ENCODE measurements at places on chromosomes 5 and 9. TPM values are rescaled to one million over a fixed set of nuclear protein-coding genes. Genes with fewer than 3 reads are reported as not detected.

DNA sequence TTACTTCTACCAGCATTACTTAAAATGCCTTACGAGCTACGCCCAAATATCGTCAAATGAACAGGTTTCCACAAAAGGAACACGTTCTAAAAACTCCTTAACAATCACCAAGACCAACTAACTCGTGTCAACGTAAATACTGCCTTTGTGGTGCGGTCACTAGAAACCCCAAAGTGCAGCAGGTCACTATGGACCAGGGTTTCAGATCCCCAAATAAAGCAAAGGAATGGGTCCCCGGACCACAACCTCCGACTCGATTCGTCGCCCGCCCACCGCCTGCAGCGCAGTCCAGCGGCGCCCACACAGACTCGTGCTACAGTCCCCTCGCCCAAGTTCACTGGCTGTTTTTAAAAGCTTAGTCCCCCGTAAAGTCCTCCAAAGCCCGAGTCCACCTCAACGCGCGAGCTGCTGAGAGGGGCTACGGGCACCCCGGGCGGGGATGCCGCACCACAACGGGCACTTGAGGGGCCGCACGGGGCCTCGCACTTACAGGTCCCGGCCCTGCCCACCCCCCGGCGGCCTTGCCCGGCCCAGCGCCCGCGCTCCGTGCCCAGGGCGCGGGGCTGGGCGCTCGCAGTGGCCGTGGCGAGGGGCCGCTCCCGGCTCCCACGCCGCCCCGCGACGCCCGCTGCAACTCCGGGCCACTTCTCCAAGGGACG lies 1.1 kb downstream of the NFIB start:
- H3K27me3 ChIP-seq, result peaks cover 60% of the 10 kb centered on the region
- no peaks in the 10 kb centered on the region for H3K36me3 ChIP-seq
- H3K27ac ChIP-seq, result no peak overlapping the region
- peaks cover 18% of the 10 kb centered on the region for H3K4me1 ChIP-seq
- no peak for DNase-seq

RANBP6 gene
- 18.2 TPM for total RNA-seq

DNA sequence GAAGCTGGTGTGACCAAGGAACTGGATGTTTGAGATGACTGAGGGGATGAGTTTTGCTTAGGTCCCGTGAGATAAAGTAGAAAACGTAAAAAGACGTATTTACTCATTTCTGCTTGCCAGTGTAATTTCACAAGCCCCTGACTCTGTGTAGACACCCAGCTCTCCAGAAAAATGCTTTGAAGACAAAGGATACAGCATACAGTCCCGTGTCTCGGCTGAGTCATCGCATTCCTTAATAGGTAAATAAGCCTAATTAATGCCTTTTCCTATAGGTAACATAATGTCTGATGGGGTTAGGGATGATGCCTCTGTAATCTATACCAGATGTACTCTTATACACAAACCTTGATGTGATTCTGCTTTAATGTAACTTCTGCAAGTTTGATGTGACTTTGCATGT lies 20.2 kb downstream of the S100Z start:
- no peak overlapping the region for H3K4me3 ChIP-seq
- H3K27me3 ChIP-seq, result no peaks in the 10 kb centered on the region
- H3K27ac ChIP-seq, result no peak overlapping the region
- H3K4me1 ChIP-seq, result no peaks in the 10 kb centered on the region
- DNase-seq, result no peak
- H3K36me3 ChIP-seq, result no peaks in the 10 kb centered on the region

DNA sequence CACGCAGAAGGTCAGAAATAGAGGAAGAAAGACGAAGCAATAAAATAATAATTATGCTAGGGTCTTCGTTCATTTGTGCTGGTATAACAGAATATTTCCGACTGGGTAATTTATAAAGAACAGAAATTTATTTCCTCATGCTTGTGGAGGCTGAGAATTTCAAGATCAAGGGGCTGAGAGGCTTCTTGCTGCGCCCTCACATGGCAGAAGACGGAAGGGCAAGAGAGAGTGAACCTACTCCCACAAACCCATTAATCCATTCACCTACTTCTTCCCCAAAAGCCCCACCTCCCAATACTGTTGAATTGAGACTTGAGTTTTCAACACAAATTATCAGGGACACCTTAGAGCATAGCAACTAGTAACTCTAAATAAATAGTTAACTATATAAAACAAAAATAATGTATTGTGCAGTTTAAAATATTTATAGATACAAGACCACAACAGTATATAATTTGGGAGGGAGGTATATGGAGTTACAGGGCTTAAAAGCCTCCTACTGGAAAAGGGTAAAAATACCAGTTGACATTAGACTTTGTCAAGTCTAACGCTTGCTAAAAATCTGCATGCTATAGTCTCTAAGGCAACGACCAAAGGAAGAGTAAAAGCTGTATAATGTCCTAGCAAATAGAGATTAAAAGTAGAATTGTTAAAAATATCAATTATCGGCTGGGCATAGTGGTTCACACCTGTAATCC lies 40.3 kb upstream of the NAA35 start:
- no peaks in the 10 kb centered on the region for H3K36me3 ChIP-seq
- H3K4me3 ChIP-seq, result no peak overlapping the region
- peak; percentile 72 for DNase-seq
- no peak overlapping the region for H3K27ac ChIP-seq

DNA sequence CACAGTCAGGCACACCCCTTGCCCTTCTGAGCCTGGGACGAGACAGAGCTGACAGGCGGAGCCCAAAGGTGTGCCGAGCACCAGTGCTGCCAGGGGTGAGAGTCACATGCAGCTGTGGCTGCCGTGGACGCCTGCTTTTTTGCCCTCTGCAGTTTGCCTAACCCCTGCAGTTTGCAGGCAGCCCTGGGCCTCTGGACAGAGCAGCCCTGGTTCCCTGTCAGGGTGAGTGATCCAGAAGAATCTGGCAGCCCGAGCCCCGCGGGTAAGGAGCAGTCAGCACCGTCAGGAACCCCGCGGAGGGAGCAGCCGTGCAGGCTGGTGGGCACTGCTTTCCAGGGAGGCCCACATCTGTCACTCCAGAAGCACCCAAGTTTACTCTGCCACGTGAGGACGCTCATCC lies 30.3 kb downstream of the CEP72 start:
- no peak for DNase-seq
- no peaks in the 10 kb centered on the region for H3K4me1 ChIP-seq
- H3K27ac ChIP-seq, result no peak overlapping the region
- no peaks in the 10 kb centered on the region for H3K27me3 ChIP-seq

DNA sequence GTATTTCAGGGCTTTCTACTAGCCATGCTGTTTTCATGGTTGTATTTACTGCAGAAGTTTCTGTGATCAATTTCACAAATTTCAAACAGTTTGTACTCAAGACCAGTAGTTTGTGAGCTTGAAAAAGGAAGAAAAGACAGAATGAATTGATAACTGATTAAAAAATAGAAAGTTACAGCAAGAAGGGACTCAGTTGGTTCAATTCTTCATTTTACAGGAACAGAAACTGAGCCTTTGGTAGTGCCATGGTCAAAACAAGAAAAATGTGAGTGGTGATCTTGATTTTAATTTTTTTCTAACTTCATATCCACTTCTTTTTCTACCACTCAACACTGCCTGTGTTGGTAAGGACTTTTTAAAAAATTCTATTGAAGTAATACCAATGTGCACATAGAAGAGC lies 206.6 kb upstream of the NREP start:
- H3K36me3 ChIP-seq, result no peaks in the 10 kb centered on the region
- H3K27me3 ChIP-seq, result peaks cover 3% of the 10 kb centered on the region
- no peak overlapping the region for H3K4me3 ChIP-seq

DNA sequence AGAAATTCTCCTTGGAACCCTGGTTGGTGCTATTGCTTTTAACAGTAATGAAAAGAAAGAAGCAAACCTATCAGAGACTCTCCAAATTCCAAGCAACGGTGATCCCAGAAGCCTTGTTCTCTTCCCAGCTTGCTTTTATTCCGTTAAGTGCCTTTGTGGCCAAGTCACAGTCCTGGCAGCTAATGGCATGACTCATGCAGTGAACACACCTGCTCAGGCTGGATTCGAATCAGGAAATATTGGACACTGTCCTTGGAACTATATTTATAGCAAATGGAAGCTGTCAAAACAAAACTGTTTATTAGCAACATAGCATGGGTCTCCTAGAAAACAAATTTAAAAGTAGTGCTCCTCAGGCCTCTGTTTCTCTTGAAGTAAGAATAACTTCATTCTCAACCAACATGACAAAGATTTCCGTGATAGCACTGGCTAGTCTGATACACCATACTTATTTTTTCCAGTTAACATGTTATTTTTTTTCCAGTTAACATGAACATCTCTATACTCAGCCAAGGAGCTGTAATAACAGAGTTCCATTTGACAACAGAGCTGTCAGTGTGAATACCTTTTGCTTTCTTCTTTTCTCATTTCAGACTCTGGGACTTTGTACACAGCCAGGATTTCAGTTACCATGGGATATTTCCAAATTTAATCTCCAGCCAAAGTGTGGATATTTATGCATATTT lies 502.4 kb downstream of the GADD45G start:
- H3K4me3 ChIP-seq, result no peak overlapping the region
- H3K27me3 ChIP-seq, result peaks cover 2% of the 10 kb centered on the region
- peaks cover under 1% of the 10 kb centered on the region for H3K4me1 ChIP-seq
- no peak overlapping the region for H3K27ac ChIP-seq

DNA sequence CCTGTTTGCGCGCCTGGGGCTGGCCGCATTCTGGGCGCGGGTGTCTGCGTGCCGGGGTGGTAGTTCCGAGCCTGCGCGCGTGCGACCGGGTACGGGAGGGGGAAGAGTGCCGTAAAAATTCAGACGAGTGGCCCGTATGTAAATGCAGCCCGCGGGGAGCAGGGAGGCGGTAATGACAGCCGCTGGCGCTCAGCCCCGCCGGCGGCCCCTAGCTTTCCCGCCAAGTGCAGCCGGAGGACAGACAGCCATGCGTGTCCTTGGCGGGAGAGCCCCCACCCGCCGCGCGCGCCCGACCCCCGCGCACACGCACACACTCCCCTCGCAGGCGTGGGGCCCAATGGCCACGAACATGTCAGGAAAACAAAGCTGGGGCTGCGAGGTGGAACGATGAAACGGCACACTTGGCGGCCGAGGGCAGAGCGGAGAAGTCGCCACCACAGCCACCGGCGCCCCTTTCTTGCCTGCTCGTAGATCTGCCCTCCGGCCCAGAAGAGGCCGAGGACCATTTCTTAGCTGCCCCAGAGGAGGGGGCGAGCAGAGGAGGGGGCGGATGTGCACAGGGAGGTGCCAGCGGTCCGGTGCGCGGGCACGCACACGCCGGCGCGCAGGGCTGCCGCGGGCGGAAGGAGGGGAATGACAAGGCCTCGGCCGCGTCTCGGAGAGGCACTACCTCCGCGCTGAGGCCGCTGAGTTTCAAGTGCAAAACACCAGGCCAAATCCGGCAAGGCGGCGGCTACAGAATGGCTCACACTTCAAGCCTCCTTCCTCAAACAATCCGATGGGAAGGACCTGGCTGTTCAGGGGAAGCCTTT lies 208.4 kb downstream of the MEF2C start:
- peak overlapping the region; percentile 65 for H3K4me3 ChIP-seq
- peaks cover 10% of the 10 kb centered on the region for H3K36me3 ChIP-seq
- peaks cover 78% of the 10 kb centered on the region for H3K27me3 ChIP-seq

All from activated CD4-positive, alpha-beta T cell treated with anti-CD3 and anti-CD28 coated beads for 36 hours (primary cell).